ENCODE measurements at places on chromosomes 2 and 18.

DNA sequence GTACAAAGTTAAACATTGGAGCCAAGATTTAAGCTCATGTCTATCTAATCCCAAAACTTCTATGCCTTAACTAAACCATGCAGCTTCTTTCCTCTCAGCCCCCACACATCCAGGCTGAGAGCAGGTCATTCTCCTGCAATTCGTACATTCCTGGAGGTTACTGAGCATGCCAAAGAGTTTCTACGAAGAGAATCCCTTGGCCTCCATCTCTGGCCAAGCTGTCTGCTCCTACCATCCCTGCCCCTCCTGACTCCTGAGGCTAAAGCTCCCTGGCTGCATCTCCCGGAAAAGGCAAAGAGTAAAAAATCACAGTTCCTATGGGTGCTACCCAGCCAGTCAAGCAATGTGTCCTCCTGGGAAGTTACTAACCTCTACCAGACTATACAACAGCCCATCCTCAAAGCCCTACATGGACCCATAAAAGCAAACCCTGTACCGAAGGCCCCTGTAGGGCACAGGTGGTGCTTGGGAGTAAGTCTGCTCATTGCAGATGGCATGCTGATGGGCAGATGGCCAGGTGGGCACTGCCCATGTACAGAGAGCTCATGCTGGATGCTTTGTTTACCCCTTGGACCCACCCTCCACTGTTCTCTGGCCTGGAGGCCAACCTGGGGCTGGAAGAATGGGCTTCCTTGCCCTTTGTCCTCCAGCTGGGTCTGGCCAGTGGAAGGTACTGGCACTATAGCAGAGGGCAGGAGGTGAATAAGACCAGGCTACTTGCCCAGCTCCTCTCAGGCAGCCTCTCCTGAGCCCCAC is 99.5 kb downstream of the TTC32 start:
- DNase-seq: no peak

DNA sequence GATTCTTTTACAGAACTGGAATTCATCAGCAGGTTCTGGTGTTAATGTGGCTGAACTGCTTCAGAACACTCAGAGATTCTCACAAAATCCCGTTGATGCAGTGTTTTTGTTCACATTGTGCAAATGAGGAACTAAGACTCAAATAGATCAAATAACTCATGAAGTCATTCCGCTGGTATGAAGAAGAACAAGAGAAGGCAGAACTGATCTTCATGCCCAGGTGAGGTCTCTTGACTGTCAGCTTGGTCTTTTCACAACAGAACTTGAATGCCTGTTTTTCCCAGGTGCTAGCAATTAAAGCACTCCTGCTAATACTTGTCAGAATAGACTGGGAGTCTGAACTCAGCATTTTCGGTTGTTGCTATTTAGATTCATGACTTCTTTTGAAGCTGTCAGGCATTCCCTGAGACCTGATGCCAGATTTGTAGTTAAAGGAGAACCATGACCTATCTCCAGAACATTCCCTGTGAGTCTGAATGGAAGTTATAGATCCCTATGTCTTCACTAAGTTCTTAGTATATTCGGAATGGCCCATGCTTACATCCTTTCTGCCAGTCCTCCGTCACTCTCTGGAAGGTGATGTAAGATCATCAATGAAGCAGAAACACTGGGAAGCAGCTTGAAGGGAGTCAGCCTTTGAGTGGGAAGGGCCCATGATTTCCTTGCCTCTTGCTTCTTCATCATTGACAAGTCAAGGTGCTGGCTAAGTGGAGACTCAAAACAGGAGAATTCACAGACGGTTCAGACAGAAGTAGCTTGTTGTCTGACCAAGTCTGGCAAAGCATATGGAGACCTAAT is 155.7 kb downstream of the MTCL1 start:
- DNase-seq: no peak

DNA sequence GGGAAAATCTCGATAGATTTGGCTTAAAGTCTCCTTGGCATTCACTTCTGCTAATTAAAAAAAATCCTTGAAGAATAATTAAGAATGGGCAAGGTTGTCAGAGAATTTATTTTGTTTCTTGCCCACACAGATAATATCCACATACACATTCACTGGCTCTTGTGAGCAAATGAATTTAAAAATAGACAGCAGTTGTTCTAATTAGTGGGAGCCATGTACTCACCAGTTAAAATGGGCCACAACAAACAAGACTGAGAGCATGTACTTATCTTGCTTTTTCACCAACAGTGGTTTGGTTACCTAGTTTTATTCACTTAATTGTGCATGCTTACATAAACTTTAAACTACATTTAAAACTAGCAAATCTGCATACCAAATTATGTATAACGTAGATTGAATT is 53.5 kb downstream of the TMEM182 start:
- no peak for DNase-seq

DNA sequence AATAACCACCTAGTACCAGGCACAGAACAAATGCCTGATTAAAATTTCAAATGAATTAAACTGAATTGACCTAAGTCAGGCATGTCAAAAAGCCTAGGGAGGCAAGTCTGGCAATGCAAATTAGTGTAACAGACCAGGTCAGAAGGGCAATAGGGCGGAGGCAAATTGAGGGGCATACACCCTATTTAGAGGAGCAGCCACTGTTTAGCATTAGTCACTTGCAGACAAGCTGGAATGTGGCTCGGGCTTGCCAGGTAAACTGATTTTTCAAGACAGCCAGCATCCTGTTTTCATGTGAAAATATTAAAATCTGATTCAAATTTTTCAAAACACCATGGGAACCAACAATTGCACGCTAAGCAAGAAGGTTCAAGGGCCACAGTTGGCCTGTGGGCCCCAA is 160.3 kb downstream of the EN1 start:
- DNase-seq: no peak

All from heart left ventricle (tissue), 16 donors.